ENCODE measurements at places on chromosomes 11 and 22. TPM values are rescaled to one million over a fixed set of nuclear protein-coding genes. Genes with fewer than 3 reads are reported as not detected.

DNA sequence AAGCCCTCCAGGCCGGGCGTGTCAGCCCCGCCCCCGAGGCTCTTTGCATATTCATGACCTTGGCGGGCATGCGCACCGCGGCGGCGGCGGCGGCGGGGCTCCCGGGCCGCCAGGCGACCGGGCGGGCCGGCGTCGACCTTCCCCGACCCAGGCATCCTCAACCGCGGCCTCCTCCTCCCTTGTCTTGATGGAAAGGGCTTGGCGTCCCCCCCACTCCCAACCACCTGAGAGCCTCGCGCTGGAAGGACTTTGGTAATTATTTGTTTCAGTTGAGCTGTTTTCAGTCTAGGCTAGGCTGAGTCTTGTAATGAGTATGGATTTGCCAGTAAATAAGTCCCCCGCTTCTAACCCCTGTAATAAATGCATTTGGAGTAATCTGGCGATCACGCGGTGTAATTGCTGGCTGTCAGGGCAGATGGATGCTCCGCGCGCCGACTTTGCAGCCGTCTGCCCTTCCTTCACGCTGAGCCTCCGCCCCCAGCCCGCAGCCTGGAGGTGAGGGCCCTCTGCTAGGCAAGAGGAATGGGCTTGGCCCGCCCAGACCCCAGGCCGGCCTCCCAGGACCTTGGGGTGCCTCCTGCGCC, 25.2 kb downstream of the FLRT1 start:
- no peak overlapping the region for H3K27ac ChIP-seq
- peak overlapping the region; percentile 75 for H3K4me3 ChIP-seq
- no peaks in the 10 kb centered on the region for H3K36me3 ChIP-seq
- no peaks in the 10 kb centered on the region for H3K27me3 ChIP-seq
- no peaks in the 10 kb centered on the region for H3K4me1 ChIP-seq

DNA sequence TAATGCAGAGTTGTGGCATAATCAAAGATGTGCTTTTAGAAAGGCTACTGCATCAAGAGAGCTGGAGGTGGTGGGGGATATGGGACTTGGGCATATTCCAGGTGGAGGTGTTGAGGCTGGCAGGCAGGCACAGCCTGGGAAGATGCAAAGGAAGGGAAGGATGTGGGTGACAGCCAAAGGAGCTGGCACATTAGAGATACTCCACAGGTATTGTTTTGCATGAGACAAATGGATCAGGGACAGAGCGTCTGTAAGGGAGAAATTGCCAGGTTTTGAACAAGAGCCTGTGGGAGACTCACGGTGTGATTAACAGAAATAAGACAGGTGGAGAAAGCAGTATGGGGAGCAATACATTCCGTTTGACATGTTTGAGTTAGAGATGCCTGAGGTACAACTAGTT, 263.7 kb downstream of the NELL1 start:
- H3K27me3 ChIP-seq: no peaks in the 10 kb centered on the region
- H3K27ac ChIP-seq: no peak overlapping the region
- H3K36me3 ChIP-seq: no peaks in the 10 kb centered on the region
- no peaks in the 10 kb centered on the region for H3K4me1 ChIP-seq

DNA sequence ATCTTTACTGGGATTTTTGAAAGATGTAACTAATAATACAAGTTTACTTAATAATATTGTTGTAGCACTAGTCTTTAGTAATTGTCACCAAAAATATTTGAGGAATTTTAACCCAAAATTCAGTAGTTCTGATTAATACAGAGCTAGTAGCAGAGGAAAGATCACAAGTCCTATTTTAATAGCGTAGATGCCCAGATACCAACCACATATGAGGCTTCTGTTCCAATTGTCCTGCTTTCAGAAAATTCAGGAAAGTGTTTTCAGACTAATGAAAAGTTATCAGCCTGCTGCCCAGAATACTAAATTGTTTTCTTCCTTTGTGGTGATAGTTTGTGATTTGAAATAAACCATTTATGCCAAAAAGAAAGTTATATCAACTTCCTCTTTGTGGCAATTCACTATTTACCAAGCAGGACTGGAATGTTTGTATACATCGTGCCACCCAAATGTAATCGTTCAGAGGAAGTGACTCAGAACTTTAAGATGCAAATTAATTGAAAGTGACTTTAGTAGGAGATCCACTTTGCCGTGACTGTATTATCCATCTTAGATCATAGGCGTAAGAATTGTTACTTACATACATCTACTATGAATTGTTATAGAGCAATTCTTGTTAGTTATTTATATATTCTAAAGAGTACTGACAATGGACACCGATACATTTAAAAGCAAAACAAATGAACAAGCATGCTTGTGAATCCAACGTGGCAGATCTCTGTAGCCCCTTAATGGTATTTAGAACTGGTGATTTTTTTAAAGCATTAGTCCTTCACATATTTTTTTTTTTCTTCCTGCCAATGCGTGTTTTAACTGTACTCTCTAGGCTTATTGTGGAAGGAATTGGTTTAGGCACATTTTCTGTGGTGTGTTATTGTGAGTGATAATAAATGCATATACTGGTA, 231.0 kb downstream of the DDX10 start:
- no peaks in the 10 kb centered on the region for H3K36me3 ChIP-seq
- peak overlapping the region; percentile 15 for H3K27ac ChIP-seq
- peaks cover 27% of the 10 kb centered on the region for H3K4me1 ChIP-seq
- H3K27me3 ChIP-seq: no peaks in the 10 kb centered on the region
- DNase-seq: peak; percentile 65

DNA sequence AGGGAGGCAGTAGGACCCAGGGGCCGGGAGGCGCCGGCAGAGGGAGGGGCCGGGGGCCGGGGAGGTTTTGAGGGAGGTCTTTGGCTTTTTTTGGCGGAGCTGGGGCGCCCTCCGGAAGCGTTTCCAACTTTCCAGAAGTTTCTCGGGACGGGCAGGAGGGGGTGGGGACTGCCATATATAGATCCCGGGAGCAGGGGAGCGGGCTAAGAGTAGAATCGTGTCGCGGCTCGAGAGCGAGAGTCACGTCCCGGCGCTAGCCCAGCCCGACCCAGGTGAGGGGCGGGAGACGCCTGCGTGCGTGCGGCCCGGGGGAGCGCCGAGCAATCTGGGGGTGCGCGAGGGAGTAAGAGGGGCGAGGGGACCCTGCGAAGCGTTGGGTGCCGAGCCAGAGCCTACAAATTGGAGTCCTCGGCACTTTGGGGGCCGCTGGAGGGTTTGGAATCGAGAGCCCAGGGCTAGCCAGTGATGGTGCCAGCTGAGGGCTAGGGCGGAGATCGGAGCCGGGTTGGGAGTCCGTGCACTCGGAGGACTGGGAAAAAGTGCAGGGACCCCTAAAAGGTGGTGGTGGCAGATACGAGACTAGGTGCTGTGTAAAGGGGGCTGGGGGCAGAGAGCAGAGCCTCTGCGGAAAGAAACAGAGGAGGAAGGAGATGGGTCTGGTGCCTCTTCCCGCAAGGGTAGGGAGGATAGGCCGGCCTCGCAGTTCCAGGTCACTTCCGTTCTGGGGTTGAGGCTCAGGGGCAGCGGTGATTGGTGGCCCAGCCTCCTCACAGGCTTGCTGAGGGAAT, at the start of gene SERPINH1:
SERPINH1 (plus strand) TSS at position 206 of the 788 bp plus-strand sequence. CDS start 4,097 bp downstream, outside the sequence.
- H3K27ac ChIP-seq: peak within 1 kb of the TSS; percentile 98
- H3K36me3 ChIP-seq: peaks cover 5% of the 10 kb centered on the region
- DNase-seq: peak; percentile 96
- H3K27me3 ChIP-seq: no peaks in the 10 kb centered on the region

DNA sequence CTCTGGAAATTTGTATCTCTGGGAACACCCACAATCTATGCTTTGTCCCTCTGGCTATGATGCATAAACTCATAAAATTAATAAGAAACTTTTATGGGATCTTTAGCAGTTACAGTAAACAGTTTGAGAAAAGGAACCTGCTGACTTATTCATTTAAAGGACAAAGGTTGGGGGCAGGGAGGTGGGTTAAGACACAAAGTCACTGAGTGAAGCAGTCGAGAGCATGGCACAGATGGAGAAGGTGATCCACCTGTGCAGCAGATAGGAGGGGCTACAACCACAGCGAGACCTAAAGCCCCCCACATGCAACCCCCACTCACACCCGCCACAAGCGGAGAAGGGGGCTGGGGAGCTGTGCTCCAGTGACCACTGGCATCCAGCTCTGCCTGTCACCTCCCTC, 45.0 kb downstream of the SMCO4 start:
- no peaks in the 10 kb centered on the region for H3K36me3 ChIP-seq
- H3K27me3 ChIP-seq: no peaks in the 10 kb centered on the region
- H3K27ac ChIP-seq: no peak overlapping the region
- no peak for DNase-seq
- H3K4me1 ChIP-seq: no peaks in the 10 kb centered on the region
- H3K4me3 ChIP-seq: no peak overlapping the region

DNA sequence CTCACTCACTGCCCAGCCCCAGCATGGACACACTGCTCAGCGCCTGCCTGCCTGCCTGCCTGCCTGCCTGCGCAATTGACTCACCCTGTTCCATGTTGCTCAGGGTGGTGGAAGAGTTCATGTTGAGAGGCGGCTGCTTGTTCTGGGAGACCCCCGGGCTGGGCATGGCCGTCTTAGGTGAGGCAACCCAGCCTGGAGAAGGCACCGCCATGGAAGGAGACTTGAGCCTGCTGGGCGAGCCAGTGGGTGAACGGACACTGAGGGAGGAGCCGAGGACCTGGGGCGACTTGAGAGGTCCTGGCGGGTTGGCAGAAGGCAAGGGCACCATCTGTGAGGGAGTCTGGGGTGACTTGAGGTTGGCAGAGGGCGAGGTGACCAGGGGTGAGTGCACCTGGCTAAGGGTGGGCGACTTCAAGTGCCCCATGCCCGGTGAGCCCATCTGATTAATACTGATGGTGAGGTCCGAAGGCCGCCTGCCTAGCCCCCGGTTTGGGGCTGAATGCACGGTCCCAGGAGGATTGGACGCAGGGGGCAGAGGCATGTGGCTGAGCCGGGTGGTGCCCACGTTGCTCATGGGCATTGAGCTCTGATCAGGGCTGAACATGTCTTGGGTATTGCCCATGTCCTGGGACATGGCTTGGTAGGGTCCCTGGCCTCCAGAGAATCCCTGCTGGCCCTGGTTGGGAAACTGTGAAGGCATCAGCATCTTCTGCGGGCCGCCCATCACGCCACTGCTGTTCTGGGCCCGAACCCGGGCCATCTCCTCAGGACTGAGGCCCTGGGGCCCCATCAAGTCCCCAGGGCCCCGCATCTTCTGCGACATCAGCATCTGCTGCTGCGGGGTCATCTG, 17.1 kb downstream of the CXCR5 start:
- no peak overlapping the region for H3K4me3 ChIP-seq
- H3K36me3 ChIP-seq: peaks cover 4% of the 10 kb centered on the region
- no peaks in the 10 kb centered on the region for H3K27me3 ChIP-seq
- H3K27ac ChIP-seq: no peak overlapping the region
- DNase-seq: no peak

GRCh38 chr22:31905356-31905755, 39.0 kb upstream of the YWHAH start:
- no peaks in the 10 kb centered on the region for H3K4me1 ChIP-seq
- no peak overlapping the region for H3K4me3 ChIP-seq
- DNase-seq: no peak
- no peaks in the 10 kb centered on the region for H3K36me3 ChIP-seq
- H3K27me3 ChIP-seq: no peaks in the 10 kb centered on the region

The PGM2L1 gene
- 4.6 TPM for total RNA-seq

The OAF gene
- total RNA-seq: 116 TPM

- no peak overlapping the region for H3K4me3 ChIP-seq
- peaks cover 16% of the 10 kb centered on the region for H3K4me1 ChIP-seq
- peaks cover 10% of the 10 kb centered on the region for H3K36me3 ChIP-seq
- H3K27me3 ChIP-seq: no peaks in the 10 kb centered on the region
Measured at GRCh38 chr11:69087133-69087524, 38.4 kb downstream of the TPCN2 start.

GRCh38 chr22:40314041-40314440, 32.3 kb upstream of the ADSL start:
- H3K27me3 ChIP-seq: no peaks in the 10 kb centered on the region
- peaks cover 51% of the 10 kb centered on the region for H3K36me3 ChIP-seq
- no peak for DNase-seq
- no peak overlapping the region for H3K27ac ChIP-seq
- peaks cover 21% of the 10 kb centered on the region for H3K4me1 ChIP-seq

- no peak overlapping the region for H3K4me3 ChIP-seq
- no peak overlapping the region for H3K27ac ChIP-seq
- H3K36me3 ChIP-seq: peaks cover 38% of the 10 kb centered on the region
- no peak for DNase-seq
- peaks cover 9% of the 10 kb centered on the region for H3K4me1 ChIP-seq
- no peaks in the 10 kb centered on the region for H3K27me3 ChIP-seq
Measured at GRCh38 chr11:129866311-129866710, 29.1 kb downstream of the NFRKB start.

The IGF2 gene
- total RNA-seq: not detected

The FBLN1 gene
- 137 TPM for total RNA-seq

DNA sequence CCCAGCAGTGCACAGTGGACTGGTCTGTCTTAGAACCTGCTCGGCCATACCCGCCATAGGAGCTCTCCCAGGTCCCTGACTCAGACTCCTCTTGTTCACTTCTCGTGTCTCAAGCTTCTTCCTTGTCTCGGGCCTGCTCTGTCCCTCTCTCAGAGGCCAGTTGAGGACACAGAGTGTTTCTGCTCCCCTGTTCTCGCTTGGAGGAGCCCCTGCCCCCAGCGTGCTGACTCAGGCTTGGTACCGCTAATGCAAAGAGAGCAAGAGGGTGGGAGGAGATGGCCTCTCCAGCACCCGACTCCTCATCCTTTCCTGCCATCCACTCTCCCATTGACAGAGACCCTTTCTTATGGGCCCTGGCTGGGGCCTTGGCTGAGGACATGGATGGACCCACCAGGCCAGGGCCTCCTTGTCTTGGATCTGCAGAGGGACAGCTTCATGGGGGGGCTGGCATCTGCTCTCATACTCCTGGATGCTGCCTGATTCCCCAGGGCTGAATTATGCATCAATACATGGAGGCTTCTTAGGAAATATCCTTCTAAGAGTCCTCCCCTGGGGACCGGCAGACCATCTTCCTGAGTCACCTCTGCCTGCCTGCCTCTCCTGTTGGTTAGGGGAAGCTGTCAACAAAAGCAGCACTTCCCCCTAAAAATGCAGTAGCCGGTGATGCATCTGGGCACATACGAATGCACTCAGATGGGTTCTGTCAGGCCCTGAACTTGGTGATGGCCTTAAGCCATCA, 15.9 kb downstream of the TSPAN18 start:
- no peaks in the 10 kb centered on the region for H3K36me3 ChIP-seq
- no peak overlapping the region for H3K4me3 ChIP-seq
- H3K27me3 ChIP-seq: peaks cover 30% of the 10 kb centered on the region
- no peak for DNase-seq

- H3K4me1 ChIP-seq: peaks cover 5% of the 10 kb centered on the region
- no peaks in the 10 kb centered on the region for H3K27me3 ChIP-seq
- no peaks in the 10 kb centered on the region for H3K36me3 ChIP-seq
- DNase-seq: peak; percentile 63
- no peak overlapping the region for H3K27ac ChIP-seq
Measured at GRCh38 chr11:103730131-103730940, 306.1 kb upstream of the DDI1 start.

GRCh38 chr11:2697866-2698265, 1.9 kb downstream of the KCNQ1OT1 start:
- peak; percentile 35 for DNase-seq
- no peaks in the 10 kb centered on the region for H3K36me3 ChIP-seq
- no peak overlapping the region for H3K27ac ChIP-seq
- H3K4me1 ChIP-seq: peaks cover 22% of the 10 kb centered on the region
- peak overlapping the region; percentile 95 for H3K4me3 ChIP-seq
- H3K27me3 ChIP-seq: no peaks in the 10 kb centered on the region
